DND-41 (cell line): ENCODE measurements at places on chromosomes 2 and 18.

DNA sequence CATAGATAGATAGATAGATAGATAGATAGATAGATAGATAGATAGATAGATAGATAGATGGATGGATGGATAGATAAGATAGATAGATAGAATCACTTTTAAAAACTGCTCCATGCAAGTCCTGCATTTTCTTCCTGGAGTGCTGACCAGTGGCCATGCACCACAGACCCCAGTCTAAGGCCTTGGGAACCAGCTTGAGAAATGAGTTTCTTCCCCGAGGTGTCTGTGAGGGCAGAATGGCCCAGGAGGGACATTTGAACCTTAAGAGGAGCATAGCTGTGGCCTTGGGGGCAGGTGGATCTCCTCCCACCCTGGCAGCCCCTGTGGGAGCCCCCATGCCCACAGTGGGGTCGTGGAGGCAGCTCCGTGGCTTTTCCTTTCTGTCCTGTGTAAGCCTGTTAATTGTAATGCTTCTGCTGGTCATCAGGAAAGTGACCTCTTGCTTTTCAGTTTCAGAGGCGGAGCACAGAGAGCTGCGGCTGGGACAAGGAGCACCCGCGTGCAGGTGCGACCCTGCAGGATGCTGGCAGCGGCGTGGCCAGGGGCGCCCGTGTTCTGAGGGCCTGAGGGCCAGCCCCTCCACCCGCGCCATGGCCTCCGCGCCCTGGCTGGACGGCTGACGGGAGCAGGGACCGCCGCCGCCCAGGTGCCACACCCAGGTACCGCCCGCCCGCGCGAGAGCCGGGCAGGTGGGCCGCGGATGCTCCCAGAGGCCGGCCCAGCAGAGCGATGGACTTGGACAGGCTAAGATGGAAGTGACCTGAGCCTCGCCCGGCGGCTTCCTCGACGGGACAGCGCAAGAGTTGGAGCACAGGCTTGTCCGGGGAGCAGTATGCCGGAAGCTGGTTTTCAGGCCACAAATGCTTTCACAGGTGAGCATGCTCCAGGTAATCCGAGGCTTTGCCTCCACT, 168.6 kb downstream of the LDLRAD4 start:
- DNase-seq, result no peak

- no peak for DNase-seq
These were observed 42.6 kb downstream of the SCN7A start for GRCh38 chr2:166451468-166451867.

- DNase-seq, result peak; percentile 32
These were observed 2.7 kb downstream of the ST8SIA5 start for GRCh38 chr18:46754188-46754587.

DNA sequence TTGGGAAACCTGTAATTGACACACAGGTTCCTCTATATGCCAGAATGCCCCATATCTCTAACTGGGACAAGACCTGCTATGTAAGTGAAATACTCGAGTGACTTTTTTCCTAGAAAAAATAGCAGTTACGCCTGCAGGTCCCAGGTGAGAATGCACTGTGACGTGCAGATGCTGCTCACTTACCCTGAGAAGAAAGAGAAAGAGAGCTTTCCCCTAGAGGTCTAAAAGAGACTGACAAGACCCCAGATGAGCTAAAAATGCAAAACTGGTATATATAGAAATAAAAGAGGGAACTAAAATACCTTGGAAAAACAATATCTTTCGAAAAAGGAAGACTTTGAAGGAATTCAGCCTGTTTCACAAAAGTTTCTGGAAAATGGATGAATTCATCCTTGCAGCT, 383.0 kb upstream of the DCC start:
- DNase-seq, result no peak

- DNase-seq, result peak; percentile 37
These were observed 84.8 kb downstream of the ACAA2 start for GRCh38 chr18:49728542-49728941.

DNA sequence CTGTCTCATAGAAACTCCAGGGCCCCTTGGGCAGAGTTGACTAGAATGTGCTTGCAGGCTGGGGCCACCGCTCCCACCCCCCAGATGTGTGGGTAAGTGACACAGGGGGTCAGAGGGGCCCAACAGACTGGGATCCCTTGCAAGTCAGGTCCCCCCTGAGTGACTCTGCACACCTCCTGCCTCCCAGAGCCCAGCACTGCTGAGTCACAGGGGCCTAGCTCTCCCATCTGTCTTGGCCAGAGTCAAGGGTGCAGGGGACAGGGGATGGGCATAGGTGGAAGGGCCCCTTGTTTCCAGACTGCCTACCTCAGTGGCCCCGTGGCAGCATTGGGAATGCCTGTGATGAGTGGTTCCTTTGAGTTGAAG, 11.4 kb downstream of the SH2D6 start:
- DNase-seq, result no peak

DNA sequence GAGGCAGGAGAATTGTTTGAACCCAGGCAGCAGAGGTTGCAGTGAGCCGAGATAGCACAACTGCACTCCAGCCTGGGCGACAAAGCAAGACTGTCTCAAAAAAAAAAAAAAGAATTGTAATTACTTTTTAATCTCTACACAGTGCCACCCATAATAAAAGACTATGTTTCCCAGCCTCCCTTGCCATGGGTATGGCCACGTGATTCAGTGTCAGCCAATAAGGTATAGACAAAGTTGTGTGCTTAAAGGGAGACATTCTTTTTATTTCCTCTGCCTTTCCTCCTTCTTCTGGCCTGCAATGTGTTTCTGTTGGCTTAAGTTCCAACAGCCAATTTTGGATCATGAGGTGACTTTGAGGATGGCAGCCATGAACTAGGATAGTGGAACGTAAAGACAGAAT, 406.9 kb downstream of the LNPK start:
- DNase-seq, result no peak

- DNase-seq, result no peak
These were observed 393.6 kb upstream of the NRP2 start for GRCh38 chr2:205288686-205289085.

DNA sequence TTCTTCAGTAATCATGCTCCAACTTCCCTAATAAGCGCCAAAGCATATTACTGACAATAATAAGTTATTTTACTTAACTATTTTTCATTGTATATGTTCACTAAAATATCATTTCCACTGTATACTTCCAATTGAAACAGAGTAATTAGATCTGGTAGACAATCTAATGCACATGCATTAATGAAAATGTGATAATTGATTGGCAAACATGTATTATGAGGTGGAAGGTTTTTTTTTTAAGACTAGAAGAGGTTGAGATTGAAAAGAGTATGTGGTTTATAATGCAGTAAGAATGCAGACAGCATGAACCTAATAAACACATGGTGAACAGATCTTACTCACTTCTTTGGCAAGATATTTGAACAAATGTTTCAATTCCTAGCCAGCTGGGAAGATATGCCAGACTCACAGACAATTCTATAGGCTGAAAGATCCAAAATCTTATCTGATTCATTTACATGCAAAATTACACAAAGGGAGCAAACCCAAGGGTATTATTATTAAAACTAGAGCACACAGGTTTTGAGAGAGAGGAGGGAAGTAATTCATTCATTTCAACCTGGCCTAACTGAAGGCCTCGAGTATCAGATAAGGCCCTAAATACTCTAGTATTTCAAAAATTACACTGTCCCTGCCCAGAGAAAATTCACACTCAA, 2.8 kb downstream of the NCKAP1 start:
- DNase-seq, result no peak

GRCh38 chr2:165920748-165921147, 32.8 kb downstream of the TTC21B start:
- no peak for DNase-seq

DNA sequence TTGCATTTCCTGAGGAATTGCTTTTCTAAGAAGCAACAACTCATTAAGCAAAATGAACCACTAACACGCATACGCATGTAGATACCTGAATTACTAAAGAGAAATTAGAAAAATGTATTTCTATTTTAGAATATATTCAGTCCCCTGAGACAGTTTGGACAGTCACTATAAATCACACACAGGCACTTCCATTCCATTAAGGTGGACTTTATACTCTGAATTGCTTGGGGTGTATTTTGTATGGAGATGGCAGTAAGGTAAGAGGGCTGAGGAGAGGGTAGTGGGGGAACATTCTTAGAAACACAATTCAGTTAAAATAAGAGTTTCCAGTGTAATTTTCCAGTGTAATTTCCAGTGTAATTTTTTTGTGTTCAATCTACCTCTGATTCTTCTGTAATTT, 1.8 kb downstream of the CCDC141 start:
- no peak for DNase-seq

- no peak for DNase-seq
These were observed 82.1 kb downstream of the ACTR2 start for GRCh38 chr2:65309699-65310098.

DNA sequence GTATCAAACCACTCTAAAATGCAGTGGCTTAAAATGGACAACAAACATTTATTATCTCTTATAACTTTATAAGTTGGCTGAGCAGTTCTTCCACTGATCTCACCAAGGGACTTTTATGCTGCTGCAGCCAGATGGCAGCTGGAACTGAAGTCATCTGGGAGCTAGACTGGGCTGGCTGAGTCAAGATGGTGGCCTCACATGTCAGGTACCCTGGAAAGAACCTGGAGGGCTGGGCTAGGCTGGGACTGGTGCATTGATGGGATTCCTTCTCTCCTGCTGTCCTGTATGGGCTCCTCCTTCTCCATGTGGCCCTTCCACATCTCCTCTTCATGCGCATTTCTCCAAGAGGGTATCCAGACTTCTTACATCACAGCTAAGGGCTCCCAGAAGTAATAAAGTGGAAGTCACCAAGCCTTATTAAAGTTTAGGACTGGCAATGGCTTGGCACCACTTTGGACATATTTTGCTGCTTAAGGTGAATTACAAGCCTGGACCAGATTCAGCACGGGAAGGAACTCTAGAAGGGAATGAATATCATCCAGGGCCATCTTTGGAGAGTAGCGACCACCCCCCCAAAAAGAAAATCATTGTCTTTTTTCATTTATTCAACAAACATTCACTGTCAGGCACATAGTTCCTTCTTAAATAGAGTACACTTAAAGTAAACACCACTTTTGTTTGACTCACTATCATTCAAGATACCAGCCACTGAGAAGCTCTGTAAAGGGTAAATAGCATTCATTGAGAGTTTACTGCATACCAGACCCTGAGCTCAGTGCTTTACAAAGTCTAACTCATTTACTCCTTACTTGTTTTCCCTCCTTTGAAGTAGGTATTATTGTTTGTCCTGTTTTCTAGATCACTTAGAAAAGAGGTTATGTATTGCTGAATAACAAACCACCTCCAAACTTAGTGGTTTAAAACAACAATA, 138.0 kb downstream of the ZFP36L2 start:
- no peak for DNase-seq

DNA sequence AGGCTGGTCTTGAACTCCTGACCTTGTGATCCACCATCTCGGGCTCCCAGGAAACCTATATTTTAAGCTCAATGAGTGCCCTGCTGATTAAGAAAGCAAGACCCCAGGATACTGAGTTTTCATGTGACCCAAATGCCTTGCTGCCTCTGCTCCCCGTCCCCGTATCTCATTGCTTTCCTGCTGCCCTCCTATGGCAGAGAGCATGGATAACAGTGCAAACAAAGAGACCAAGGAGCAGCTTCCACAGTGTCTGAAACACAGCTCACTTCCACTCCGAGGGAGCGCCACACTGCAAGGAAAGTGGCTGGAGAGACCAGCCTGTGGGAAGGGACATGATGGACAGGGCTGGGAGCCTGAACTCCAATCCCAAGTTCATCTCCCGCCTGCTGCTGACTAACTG, 246.8 kb downstream of the TMEM182 start:
- no peak for DNase-seq

GRCh38 chr2:55482186-55482884, 37.2 kb upstream of the CFAP36 start:
- DNase-seq, result no peak
